MM.1S (cell line): ENCODE measurements at places on chromosomes 3 and 15.
A peak's percentile ranks its signal among the peaks of the same experiment; 100 is the strongest.

GRCh38 chr3:107498646-107499045 is 24.1 kb upstream of the BBX start:
- H3K36me3 ChIP-seq = no peaks in the 10 kb centered on the region
- H3K4me3 ChIP-seq = no peak overlapping the region
- DNase-seq = no peak

- H3K4me1 ChIP-seq = no peaks in the 10 kb centered on the region
- no peak overlapping the region for H3K4me3 ChIP-seq
- H3K36me3 ChIP-seq = no peaks in the 10 kb centered on the region; the same call in 1 of the 2 replicates
- no peak overlapping the region for H3K27ac ChIP-seq
Measured at GRCh38 chr3:17730318-17730967, 12.0 kb downstream of the TBC1D5 start.

DNA sequence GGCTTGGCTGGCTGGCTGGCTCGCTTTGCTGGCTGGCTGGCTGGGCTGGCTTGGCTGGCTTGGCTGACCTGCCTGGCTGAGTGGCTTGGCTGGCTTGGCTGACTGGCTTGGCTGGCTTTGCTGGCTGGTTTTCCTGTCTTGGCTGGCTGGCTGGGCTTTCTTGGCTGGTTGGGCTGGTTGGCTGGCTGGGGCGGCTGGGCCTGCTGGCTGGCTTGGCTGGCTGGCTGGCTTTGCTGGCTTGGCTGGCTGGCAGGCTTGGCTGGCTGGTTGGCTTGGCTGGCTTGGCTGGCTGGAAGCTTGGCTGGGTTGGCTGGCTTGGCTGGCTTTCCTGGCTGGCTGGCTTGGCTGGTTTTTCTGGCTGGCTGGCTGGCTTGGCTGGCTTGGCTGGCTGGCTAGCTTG is 435.6 kb downstream of the GOLGA6L6 start:
- no peak overlapping the region for H3K27ac ChIP-seq
- no peak overlapping the region for H3K4me3 ChIP-seq
- no peaks in the 10 kb centered on the region for H3K27me3 ChIP-seq
- no peaks in the 10 kb centered on the region for H3K4me1 ChIP-seq
- no peaks in the 10 kb centered on the region for H3K36me3 ChIP-seq
- DNase-seq = peak; percentile 2

GRCh38 chr15:27538325-27538724 is 560.8 kb downstream of the OCA2 start:
- H3K4me3 ChIP-seq = no peak overlapping the region
- no peak overlapping the region for H3K27ac ChIP-seq
- DNase-seq = no peak

GRCh38 chr3:52893723-52894122 is 3.6 kb downstream of the STIMATE start:
- H3K36me3 ChIP-seq = no peaks in the 10 kb centered on the region
- no peaks in the 10 kb centered on the region for H3K27me3 ChIP-seq
- no peak overlapping the region; the same call in 1 of the 2 replicates for H3K27ac ChIP-seq
- no peak for DNase-seq
- H3K4me1 ChIP-seq = 0 out of 2 replicates have a peak, but pooled peaks cover 5% of the 10 kb centered on the region
- no peak overlapping the region for H3K4me3 ChIP-seq

DNA sequence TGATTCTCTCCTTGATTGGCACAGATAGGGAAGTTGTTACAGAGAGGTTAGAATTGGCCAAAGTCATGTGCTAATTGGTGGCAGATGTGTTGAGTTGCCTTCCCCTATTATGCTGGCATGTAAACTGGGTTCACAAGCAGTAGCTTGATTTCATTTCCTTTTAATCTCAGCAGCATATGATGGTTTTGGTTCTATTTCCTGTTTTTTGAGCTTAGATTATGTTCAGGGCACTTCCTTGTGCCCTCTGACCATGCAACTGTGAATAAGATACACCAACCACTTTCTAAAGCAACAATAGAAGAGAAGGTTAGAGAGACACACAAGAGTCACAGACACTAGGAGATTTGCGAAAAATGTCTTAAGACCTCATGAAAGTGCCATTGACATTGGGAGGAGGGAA is 16.5 kb downstream of the HPS3 start:
- no peaks in the 10 kb centered on the region for H3K36me3 ChIP-seq
- DNase-seq = peak; percentile 40
- H3K27ac ChIP-seq = peak overlapping the region; percentile 40; the same call in 1 of the 2 replicates
- H3K4me1 ChIP-seq = peaks cover 19% of the 10 kb centered on the region

- H3K4me3 ChIP-seq = no peak overlapping the region
- DNase-seq = no peak
- H3K36me3 ChIP-seq = no peaks in the 10 kb centered on the region
- no peak overlapping the region for H3K27ac ChIP-seq
- H3K27me3 ChIP-seq = no peaks in the 10 kb centered on the region
- no peaks in the 10 kb centered on the region for H3K4me1 ChIP-seq
Measured at GRCh38 chr3:12040902-12041301, 36.7 kb downstream of the SYN2 start.

DNA sequence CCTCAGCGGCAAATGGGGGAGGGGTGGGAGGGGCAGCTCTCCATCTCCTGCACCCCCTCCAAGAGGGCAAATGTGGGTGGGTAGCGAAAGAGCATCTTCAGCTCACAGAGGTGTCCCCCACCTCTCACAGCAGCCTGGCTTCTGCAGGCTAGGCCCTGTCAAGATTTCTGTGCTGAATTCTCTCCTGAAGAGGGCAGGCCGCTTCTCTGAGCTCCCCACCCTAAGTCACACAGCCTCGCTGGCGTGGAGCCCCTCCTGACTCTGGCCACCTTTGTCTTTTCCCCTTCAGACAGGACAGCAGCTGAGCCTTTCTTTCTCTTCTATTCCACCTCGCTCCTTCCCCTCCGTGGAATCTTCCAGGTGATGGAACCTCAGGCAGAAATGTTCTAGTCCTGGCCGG is 26.3 kb upstream of the ADAMTS7 start:
- H3K4me1 ChIP-seq = peaks cover 34% of the 10 kb centered on the region
- no peak overlapping the region for H3K4me3 ChIP-seq
- H3K36me3 ChIP-seq = no peaks in the 10 kb centered on the region
- H3K27ac ChIP-seq = peak overlapping the region; percentile 64; the same call in 1 of the 2 replicates

DNA sequence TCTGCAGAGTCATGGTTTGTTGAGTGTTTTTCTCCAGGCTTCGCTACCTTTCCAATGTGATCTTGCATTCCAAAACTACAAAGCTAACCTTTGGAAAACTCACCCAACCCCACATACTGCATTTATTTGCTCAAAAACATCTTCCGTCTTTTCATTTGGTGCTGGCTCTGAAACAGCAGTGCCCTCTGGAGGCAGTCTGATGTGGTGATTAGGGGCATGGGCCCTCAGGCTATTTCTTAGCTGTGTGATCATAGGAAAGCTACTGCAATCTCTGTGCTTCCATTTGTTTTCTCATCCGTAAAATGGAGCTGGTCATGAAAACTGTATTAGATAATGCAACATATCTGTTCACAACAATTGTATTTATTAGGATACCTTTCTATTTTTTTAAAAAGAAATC is 47.0 kb downstream of the MTHFS start:
- no peaks in the 10 kb centered on the region for H3K27me3 ChIP-seq
- no peak overlapping the region for H3K27ac ChIP-seq

DNA sequence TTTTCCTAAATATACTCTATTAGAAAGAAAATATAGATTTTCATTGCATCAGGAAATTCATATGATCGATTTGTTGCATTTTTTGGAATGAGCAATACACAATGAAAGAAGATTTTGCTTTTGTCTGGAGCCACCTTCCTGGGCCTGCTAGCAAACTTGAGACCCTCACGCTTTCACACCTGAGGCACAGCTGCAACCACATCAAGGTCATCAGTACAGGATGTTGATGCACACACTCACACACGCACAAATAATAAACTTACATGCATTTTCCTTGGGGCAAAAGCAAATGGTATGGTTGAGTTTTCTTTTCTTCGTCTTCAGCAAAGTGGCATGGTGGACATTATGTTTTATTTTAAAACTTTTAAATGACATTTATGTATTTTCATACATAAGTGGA is 64.8 kb upstream of the SATB1 start:
- no peaks in the 10 kb centered on the region for H3K4me1 ChIP-seq
- no peak overlapping the region for H3K27ac ChIP-seq
- H3K27me3 ChIP-seq = no peaks in the 10 kb centered on the region
- H3K4me3 ChIP-seq = no peak overlapping the region
- H3K36me3 ChIP-seq = no peaks in the 10 kb centered on the region

GRCh38 chr3:164918905-164919304 is 159.4 kb downstream of the SI start:
- no peak for DNase-seq
- no peaks in the 10 kb centered on the region for H3K27me3 ChIP-seq
- no peak overlapping the region for H3K4me3 ChIP-seq
- H3K36me3 ChIP-seq = no peaks in the 10 kb centered on the region

- no peak overlapping the region for H3K4me3 ChIP-seq
- H3K36me3 ChIP-seq = no peaks in the 10 kb centered on the region
- H3K4me1 ChIP-seq = no peaks in the 10 kb centered on the region
- no peaks in the 10 kb centered on the region for H3K27me3 ChIP-seq
Measured at GRCh38 chr15:84953726-84954125, 27.9 kb upstream of the PDE8A start.

GRCh38 chr15:38460543-38460942 is 6.6 kb downstream of the FAM98B start:
- peaks cover 6% of the 10 kb centered on the region for H3K4me1 ChIP-seq
- DNase-seq = no peak
- H3K4me3 ChIP-seq = no peak overlapping the region
